Stimulated activated CD4-positive, alpha-beta T cell treated with anti-CD3 and anti-CD28 coated beads, Interleukin-4, amount 100 ng/mL, for 48 hours (primary cell): ENCODE measurements at places on chromosomes 16 and 17.

DNA sequence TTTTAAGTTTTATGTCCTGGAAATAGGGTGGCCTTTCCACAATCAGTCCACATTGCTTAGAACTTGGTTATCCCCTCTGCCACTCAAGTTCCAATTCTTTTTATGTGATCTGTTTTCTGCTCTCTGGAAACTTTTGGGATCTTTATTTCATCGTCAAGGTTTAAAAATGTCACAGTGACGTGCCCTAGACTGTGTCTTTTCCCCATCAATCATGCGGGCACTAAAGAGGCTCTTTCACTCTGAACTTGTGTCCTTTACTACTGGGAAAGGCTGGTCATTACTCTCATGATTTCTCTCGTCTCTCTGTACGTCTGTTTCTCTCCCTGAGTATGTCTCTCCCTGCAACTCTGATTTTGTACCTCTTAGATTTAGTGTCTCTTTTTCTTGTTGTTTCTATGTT lies 189.8 kb upstream of the AXIN2 start:
- DNase-seq, result no peak

- no peak for DNase-seq
Measured at GRCh38 chr17:28997806-28998205, 8.0 kb downstream of the SEZ6 start.

DNA sequence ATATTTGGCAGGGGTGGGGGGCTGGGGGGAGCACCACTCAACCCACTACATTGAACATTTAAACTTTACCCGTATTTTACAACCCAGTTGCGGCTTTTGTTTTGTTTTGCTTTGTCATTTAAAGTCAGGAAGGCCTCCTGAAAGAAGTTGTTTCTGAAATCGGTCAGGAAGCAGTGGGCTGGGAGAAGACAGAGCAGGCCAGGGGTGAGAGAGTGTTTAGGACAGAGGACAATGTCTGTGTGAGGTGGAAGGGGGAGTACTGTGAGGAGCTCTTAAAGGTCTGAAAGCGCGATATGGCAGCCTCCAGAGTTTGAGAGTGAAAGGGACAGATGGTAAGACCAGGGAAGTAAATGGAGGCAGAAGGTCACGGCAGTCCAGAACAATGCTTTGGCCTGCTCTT lies 6.1 kb upstream of the WFIKKN2 start:
- no peak for DNase-seq

DNA sequence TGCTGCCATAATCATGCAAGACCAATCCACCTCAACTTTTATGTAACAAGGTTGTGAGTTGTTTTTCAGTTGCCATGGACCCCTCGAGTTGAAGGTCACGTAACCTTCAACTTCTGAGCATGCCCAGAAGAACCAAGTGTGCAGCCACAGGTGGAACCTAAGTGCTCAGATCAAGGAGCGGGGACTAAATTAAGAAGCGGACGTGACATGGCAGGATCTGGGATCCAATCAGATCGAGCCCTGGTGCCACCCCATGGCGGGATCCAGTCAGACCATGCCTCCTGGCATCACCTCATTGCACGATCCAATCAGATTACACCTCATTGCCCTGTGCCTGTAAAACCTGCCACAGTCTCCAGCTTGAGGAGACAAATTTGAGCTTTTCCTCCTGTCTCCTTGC lies 204.5 kb upstream of the CDH5 start:
- DNase-seq, result no peak

DNA sequence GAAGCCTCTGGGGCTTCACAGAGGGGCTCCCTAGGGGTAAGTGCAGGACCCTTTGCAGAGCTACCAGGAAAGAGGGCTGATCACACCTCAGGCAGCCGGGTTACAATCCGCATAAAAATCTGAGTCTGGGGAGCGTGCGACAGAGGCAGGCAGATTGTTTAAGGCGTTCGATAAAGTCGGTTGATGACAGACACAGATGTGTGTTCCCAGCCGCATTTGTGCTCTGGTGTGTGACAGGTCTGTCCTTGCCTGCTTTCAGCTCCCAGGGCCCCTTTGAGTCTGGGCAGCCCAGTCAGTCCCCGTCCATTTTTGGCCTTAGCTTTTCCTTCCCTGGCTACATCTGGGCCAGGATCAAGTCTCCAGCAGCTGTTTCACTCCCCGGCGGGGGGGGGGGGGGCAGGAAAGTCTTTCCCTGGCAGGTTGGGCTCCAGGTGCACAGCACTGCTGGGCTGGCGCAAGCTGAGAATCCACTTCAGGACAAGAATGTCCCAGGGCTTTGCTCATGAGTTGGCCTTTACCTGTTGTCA lies 1.3 kb upstream of the ZACN start:
- no peak for DNase-seq
